Substantia nigra (tissue), 51 donors: ENCODE measurements at places on chromosomes 13 and 19.

- no peak for DNase-seq
Observed at GRCh38 chr13:46062185-46062584, 9.6 kb upstream of the ZC3H13 start.

DNA sequence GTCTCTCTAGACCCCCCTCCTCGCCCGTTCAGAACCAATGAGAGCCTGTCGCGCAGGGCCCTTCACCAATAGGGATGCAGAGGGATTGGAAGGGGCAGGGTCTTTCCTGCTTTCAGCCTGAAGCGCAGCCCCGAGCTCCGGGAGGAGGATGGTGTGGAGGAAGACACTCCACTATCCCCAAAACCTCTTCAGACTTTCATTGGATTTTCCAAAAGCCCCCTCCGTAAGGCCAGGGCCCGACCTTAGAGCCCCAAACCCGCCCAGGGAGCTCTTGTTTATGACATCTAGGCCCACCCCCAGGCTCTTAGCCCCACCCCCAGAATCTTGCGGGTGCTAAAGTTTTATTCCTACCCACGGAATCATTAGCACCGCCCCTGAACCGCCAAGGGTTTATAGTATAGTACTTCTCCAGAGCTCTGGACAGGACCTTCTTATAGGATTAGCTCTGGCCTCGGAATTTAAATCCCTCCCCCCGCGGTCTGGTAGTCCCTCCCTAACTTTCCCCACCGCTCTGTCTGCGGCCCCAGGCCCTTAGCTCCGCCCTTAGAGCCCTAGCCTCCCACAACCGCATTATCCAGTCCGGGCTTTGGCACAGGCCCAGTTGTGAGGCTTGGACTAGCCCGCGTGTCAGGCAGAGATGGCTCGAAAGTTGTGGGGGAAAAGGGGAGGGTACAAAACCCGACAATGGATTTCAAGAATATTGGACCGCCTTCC, 6.6 kb upstream of the EML2 start:
- DNase-seq: peak; percentile 88

- DNase-seq: no peak
Observed at GRCh38 chr13:49071341-49071937, 95.7 kb downstream of the FNDC3A start.

DNA sequence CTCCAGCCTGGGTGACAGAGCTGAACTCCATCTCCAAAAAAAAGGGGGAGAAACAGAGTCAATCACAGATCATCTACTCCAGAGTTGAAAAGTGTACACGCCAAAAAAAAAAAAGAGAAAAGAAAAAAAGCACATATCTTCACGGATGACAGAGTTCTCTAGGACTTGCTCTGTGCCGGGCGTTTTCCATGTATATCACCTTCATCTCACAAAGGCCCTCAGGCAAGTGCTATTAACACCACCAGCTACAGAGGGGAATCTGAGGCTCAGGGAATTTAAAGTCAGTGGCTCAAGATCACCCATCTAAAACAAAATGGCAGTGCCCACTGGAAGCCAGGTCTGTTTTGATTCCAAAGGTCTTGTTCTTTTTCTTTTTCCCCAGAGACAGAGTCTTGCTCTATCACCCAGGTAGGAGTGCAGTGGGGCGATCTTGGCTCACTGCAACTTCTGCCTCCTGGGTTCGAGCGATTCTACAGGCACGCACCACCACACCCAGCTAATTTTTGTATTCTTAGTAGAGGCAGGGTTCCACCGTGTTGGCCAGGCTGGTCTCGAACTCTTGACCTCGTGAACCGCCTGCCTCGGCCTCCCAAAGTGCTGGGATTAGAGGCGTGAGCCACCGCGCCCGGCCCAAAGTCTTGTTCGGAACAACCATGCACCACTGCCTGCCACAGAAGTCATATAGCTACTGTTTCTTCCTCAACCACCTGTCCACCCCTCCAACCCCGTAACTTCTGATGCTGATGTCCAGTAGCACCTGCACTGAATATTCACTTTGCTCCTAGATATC, 42.2 kb downstream of the SAE1 start:
- no peak for DNase-seq

DNA sequence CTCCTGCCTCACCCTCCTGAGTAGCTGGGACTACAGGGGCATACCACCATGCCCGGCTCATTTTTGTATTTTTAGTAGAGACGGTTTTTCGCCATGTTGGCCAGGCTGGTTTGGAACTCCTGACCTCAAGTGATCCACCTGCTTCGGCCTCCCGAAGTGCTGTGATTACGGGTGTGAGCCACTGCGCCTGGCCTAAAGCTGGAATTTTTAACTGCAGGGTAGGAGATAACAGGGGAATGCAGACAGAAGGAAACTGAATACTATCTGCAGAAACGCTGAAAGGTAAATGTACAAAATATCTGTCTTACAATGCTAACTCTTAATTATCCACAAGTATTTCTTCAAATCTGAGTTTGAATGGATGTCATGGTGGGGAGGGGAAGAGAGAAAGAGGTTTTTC, 13.8 kb downstream of the TMTC4 start:
- DNase-seq: no peak

- no peak for DNase-seq
Observed at GRCh38 chr19:55931936-55932386, at the start of gene NLRP13. Gene NLRP13, minus strand, starts transcription at chr19:55932336. Its CDS starts 25 bp downstream, at chr19:55932311.

DNA sequence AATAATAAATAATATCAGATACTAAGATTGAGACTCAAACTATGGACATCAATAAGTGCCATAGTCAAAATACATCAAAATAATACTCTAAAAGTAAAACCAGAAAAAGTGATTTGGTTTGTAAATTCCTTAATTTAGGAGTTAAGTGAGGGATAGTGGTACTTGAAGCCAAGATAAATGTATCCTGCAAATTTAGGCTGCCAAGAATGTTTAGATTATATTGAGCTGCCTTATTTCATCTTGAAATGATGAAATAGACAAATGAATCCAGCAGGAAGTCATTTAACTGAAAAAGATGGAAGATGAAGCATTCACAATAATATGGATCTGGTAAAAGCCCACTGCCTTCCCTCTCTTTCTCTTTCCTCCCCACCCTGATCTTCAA, 112.3 kb downstream of the LRCH1 start:
- no peak for DNase-seq

DNA sequence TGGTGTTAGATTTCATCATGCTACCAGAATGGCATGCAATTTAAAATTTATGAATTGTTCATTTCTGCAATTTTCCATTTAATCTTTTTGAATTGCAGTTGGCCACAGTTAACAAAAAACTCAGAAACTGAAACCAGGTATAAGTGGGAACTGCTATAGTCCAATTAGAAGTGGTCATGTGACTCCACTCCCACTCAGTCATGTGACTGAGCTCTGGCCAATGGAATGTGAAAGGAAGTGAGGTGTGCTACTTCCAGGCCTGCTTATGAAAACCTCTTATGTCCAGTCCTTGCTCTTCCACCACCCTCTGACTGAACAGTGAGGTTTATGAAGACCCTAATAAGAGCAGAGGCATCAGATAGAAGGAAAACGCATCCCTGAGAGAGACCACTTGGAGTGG, 47.0 kb downstream of the DLEU7 start:
- no peak for DNase-seq

- no peak for DNase-seq
Observed at GRCh38 chr19:31534786-31535657, 185.8 kb upstream of the TSHZ3 start.

DNA sequence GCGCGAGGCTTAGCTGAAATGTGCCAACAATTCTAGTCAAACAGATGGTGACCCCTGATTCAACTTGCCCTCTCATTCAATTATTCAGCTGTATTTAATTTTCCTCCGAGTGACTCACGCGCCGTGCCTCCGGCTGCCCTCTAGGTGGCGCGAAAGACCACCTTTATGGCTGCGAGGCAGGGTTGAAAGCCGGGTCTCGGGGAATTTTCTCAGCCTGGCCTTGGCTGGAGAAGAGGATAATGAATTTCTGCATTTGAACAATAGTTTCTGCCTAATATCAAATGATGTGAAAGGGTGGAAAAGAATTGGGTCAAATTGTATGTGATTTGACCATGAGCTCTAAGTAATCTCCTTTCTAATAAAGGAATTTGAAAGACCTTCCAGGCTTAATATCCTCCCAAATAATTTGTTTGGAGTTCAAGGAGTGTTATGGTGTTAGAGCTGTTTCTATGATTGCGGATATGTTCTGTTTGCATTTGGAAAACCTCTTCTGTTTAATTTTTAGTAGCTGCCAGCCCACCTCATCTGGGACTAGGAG, 310.9 kb downstream of the ZNF536 start:
- DNase-seq: peak; percentile 68

- peak; percentile 83 for DNase-seq
Observed at GRCh38 chr13:30802953-30803478, 67.7 kb downstream of the ALOX5AP start.

- DNase-seq: no peak
Observed at GRCh38 chr19:45117167-45117594, 24.2 kb downstream of the PPP1R37 start.

DNA sequence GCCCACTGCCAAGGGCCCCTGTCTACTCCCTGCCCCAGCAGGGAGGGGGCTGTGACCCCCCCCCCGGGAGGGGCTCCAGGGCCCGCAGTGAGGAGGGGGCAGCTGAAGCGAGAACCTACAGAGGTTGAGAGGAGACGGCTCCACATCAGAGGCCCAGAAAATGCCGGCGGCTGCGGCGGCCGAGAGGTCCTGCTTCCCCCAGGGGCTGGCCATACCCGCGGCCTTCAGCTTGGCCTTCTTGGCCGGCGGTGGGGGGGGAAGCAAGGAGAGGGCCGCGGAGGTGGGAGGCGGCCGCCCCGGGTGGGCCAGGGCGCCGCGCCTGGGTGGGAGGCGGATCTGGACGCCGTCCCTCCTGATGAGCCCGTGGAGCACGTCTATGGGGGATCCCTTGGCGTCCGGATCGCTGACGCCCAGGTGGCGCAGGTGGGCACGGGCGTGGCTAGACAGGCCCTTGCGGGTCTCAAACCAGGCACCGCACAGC, 9.2 kb upstream of the AKAP8L start:
- no peak for DNase-seq

DNA sequence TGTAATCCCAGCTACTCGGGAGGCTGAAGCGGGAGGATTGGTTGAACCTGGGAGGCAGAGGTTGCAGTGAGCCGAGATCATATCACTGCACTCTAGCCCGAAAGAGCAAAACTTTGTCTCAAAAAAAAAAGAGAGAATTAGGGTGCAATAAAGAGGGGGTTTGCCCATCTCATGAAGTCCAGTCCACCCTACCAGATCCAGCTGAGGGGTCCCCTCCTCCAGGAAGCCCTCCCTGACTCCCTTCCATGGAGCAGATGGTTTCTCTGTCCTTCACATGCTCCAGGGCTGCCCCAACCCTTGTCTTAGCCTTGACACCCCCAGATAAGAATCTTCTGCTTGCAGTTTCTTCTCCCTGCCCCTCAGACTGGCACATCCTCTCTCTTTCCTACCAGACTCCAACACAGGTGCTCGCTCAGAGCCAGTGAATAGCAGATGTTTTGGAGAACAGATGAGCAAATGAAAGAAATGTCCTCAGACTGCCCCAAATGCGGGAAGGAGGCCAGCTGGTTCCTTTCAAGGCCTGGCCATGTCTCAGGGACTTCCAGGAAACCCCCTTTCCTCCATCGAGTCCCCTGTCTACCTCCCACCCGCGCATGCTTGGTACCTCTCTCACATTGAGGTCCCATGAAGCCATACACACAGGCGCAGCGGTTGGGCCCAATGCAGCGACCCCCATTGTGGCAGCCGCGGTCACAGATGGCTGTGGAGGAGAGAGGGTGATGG, 5.0 kb downstream of the FBN3 start:
- DNase-seq: no peak

DNA sequence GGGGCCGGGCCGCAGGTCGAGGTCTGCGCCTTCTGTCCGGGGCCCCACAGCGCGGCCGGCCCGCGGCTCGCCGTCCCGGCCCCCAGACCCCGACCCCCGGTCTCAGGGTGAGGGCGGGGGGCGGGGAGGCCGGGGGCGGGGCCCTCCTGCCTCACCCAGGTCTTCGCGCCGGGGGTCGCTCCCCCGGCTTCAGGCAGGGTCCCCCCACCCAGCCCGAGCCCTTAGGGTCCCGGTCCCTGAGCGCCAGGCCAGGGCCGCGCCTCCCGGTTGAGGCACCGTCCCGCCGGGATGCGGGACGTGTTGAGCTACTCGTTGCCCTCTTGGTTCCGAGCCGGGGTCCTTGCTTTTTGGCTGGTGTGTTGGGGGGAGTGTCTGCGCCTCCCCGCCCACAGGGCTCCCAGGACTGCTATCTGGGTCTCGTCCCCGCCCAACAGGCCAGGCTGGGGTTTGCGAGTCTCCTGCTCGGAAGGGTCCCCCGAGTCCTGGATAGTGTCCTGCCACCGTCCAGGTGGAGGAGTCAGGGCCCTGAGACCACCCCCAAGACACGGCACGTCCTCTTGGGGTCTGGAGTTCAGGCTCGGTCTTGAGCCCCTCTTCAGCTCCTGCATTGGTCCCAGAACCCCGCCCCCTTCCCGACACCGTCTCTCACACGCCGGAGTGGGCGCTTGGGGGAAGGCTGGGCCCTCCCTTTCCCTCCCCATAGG, 452 bp downstream of the PIAS4 start:
- no peak for DNase-seq

DNA sequence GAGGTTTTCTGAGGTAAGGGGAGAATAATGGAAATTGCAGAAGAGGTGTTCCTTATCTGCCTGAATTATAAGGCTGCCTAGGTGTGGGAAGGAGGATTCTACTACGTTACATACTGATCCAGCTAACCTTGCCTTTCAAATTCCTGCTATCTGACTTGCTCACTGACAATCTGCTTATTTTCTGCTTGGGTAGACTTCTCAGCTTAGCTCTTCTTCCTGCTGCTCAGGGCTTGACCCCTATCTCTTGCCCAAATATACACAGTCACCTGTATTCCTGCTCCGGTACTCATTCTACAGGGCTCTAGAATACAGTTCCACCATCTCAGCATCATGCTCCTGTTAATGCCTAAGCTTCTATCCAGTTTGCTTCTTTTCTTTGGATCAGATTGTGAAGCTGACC, 1607.6 kb downstream of the OLFM4 start:
- no peak for DNase-seq

DNA sequence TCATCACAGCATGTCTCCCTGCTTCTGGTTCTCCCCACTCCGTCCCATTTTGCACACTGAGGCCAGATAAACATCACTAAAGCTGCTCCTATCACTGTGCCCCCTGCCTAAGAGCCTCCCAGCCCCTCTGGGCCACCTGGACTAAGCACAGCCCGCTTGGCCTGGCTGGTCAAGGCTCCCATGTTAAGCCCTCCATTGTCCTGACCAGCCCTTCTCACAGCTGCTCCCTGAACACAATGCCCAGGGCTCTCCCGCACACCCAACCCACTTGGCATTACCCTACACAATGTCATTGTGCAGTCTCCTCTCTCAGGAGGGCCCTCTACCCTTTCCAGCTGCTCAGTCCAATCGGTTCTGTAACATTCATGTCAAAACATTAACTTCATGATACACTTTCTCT, 133.4 kb downstream of the NUFIP1 start:
- DNase-seq: no peak

- no peak for DNase-seq
Observed at GRCh38 chr19:5646703-5647102, 23.8 kb downstream of the SAFB start.

GRCh38 chr13:22915442-22916082, 265.2 kb upstream of the SGCG start:
- peak; percentile 19 for DNase-seq

DNA sequence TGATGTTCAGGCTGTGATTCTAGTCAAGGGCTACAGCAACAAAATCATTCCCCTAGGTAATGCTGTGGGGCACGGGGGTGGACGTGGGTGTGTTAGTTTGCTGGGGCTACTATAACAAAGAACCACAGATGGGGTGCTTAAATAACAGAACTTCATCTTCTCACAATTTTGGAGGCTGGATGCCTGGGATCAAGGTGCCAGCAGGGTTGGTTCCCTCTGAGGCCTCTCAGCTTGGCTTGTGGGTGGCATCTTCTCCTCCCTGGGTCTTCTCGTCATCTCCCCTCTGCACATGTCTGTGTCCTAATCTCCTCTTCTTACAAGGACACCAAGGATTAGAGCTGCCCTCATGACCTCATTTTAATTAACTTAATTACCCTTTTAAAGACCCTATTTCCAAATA, 114.9 kb downstream of the ESD start:
- no peak for DNase-seq
